Dorsolateral prefrontal cortex (tissue), 122 donors: ENCODE measurements at places on chromosomes 2 and 18. TPM values are rescaled to one million over a fixed set of nuclear protein-coding genes. Genes with fewer than 3 reads are reported as not detected.

The WIPF1 gene
- total RNA-seq, result 29.0 TPM

The NPHP1 gene
- 14.8 TPM for total RNA-seq

The WNT6 gene
- total RNA-seq, result 0.45 TPM

The OXER1 gene
- total RNA-seq, result 1.3 TPM

The ILKAP gene
- 50.8 TPM for total RNA-seq

The ST6GAL2 gene
- total RNA-seq, result 33.9 TPM

The AFG3L2 gene
- 56.5 TPM for total RNA-seq

The LINC00305 gene
- total RNA-seq, result not detected

The EVA1A gene
- not detected for total RNA-seq

The IGFBP5 gene
- 48.7 TPM for total RNA-seq

The POMC gene
- total RNA-seq, result not detected

The UCN gene
- 10.7 TPM for total RNA-seq

The GGCX gene
- total RNA-seq, result 38.7 TPM

The MREG gene
- 17.1 TPM for total RNA-seq

The STK11IP gene
- 54.6 TPM for total RNA-seq

The DIPK1C gene
- 6.0 TPM for total RNA-seq

The VAMP8 gene
- 10.8 TPM for total RNA-seq

The ANKRD12 gene
- total RNA-seq, result 173 TPM

The CDKL4 gene
- total RNA-seq, result 1.8 TPM

The LIMS4 gene
- total RNA-seq, result 1.5 TPM

The GPR75 gene
- 35.7 TPM for total RNA-seq

The VIL1 gene
- total RNA-seq, result not detected

The MTCL1 gene
- total RNA-seq, result 98.9 TPM

The PROC gene
- total RNA-seq, result 1.1 TPM

The REG3G gene
- total RNA-seq, result not detected

The RETREG2 gene
- 193 TPM for total RNA-seq

The ACVR1C gene
- 7.7 TPM for total RNA-seq

The ALPG gene
- total RNA-seq, result not detected

The CNDP1 gene
- 113 TPM for total RNA-seq

The ITM2C gene
- total RNA-seq, result 452 TPM

The NAGK gene
- total RNA-seq, result 110 TPM

The RPRM gene
- total RNA-seq, result 7.0 TPM

The TNFAIP6 gene
- total RNA-seq, result 1.4 TPM

The HOXD8 gene
- total RNA-seq, result not detected

The RTP5 gene
- total RNA-seq, result 3.2 TPM

The TEKT4 gene
- not detected for total RNA-seq

The LRRC30 gene
- total RNA-seq, result not detected

The LHCGR gene
- 0.32 TPM for total RNA-seq

The PPP1R1C gene
- total RNA-seq, result 1.2 TPM

The SCN9A gene
- 8.3 TPM for total RNA-seq

The RAPH1 gene
- total RNA-seq, result 33.9 TPM

The MYO3B gene
- total RNA-seq, result not detected

The CRACDL gene
- 120 TPM for total RNA-seq

The GRB14 gene
- 5.6 TPM for total RNA-seq

The RGPD4 gene
- 0.19 TPM for total RNA-seq

The VSNL1 gene
- 564 TPM for total RNA-seq

The CYS1 gene
- 7.5 TPM for total RNA-seq

The LRRTM1 gene
- 24.4 TPM for total RNA-seq

The YIPF4 gene
- total RNA-seq, result 49.9 TPM

The ST8SIA5 gene
- 60.5 TPM for total RNA-seq

The TRABD2A gene
- total RNA-seq, result 12.5 TPM

The KIAA2012 gene
- total RNA-seq, result 3.0 TPM
